Cortex of kidney (tissue), 1 donor: ENCODE measurements at places on chromosomes 7 and 10.

DNA sequence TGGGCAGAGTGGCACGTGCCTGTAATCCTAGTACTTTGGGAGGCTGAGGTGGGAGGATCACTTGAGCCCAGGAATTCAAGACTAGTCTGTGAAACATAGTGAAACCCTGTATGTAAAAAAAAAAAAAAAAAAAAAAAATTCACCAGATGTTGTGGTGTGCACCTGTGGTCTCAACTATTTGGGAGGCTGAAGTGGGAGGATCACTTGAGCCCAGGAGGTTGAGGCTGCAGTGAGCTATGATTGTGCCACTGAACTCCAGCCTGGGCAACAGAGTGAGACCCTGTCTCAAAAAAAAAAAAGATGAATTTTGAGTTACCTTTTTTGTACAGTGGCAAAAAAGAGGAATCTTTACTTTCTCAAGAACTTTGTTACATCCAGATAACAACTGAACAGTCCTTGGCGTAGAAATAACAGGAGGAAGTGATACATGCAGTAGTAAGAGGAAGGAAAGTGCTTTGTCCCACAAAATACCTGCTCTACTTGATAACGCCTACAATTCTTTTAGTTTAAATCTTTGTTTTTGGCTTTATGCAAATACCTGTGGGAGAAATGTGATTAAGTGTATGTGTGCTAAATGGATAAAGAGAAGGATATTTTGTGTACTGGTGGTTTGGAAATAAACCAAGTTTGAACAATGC is 29.3 kb downstream of the SPAG6 start:
- DNase-seq: no peak

- DNase-seq: no peak
Measured at GRCh38 chr7:88090671-88091070, 129.2 kb downstream of the SRI start.

DNA sequence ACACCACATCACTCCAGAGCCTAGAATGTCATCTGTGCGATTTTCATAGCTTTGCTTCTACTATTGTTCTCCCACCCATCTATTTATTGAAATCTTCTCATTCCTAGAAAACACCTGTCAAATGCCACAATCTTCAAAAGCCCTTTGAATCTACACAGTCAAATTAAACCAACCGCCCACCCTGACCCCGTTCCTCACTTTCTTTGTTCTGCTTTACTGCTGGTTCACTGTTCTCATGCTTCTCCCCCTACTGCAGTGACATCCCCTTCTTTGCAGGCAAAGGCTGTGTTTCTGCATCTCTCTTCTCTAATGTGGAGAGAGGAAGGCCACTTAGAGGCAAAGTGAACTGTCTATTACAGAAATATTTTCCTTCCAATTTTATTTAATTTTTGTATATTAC is 152.4 kb upstream of the NEBL start:
- no peak for DNase-seq

GRCh38 chr10:111698711-111699110 is 484.9 kb downstream of the GPAM start:
- no peak for DNase-seq

GRCh38 chr7:134509010-134509409 is 18.4 kb upstream of the AKR1B10 start:
- DNase-seq: no peak
